Nephron progenitor cell (in vitro differentiated cells): ENCODE measurements at places on chromosomes 2 and 18.

- DNase-seq, result no peak
Observed at GRCh38 chr2:218964041-218964771, 4.7 kb downstream of the CDK5R2 start.

DNA sequence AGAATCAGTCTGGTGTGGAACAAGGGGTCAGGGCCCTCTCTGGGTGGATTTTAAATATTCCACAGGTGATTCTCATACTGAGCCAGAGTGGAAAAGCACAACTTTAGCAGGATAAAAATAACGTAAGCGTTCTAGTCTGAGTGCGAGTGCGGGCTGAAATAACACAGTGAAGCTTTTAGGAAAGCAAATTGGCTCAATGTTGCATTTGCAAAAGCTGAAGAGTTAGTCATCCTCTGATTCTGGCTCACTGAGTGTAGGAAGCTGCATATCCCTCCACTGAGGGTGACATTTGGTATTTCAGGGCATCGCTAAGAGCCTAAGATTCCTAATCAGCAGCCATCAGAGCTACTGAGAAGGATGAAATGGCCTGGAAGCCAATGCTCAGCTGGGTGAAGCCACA is 134.7 kb downstream of the RIF1 start:
- DNase-seq, result no peak

DNA sequence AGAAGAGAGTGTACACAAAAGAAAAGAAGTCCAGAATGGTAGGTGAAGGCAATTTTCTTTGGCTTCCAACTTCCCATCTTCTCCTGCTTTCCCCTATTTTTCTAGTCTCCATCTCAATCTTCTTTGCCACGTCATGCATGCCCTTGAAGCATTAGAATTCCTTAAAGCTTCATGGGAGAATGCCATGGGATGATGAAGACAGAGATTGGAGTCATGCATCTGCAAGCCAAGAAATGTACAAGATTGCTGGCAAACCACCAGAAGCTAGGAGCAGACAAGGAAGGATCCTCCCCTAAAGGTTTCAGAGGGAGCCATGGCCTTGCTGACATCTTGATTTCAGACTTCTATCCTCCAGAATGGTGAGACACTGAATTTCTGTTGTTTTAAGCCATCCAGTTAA is 305.9 kb downstream of the HRH4 start:
- DNase-seq, result no peak

DNA sequence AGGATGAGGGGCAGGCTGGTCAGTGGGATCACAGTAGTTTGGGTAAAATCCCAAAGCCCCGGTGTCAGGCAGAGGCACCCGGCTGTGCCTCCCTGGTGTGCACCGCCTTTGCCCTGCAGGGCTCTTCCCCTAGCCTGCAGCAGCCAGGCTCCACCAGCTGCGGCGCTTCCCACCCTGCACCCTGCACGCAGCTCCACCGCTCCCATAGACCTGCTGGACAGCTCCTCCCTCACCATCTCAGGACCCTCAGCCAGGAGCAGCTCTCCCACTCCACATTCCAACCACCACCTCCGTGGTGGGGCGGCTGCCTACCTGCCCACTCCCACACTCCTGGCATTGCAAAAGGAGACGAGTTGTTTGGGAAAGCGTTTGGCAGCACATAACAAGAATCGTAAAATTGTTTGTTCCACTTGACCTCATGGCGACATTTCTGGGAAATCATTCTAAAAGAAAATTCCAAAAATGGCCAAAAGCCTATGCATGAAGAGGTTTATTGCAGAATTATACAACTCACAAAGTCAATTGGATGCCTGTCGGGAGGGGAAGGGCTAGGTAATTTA is 287.4 kb upstream of the HDAC4 start:
- DNase-seq, result peak; percentile 21

DNA sequence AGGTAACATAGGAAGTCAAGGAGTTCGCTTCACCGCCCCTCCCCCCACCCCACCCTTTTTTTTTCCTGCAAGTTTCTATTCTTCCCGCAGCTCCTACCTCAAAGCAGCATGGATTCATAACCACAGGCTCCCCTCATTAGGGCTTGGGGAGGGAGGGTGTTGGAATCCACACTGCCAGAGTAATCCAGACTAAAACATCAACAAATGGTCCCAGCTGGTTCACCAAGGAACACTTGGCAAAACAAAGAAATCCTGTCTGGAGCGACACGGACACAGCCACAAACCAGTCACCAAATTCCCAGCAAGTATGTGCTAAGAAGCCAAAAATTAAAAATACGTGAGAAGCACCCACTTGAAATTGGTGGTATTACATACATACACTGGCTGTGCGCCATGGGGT is 106.9 kb upstream of the PPP1CB start:
- DNase-seq, result no peak

- no peak for DNase-seq
Observed at GRCh38 chr2:25585189-25585588, 88.2 kb downstream of the DTNB start.

- DNase-seq, result no peak
Observed at GRCh38 chr18:53603276-53603675, 621.2 kb downstream of the MBD2 start.

DNA sequence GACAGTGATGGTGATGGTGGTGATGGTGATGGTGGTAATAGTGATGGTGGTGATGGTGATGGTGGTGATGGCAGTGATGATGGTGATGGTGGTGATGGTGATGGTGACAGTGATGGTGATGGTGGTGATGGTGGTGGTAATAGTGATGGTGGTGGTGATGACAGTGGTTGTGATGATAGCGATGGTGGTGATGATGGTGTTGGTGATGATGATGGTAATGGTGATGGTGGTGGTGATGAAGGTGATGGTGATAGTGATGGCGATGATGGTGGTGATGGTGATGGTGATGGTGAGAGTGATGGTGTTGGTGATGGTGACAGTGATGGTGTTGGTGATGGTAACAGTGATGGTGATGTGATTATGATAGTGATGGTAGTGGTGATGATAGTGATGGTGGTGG is 94.3 kb downstream of the ASB1 start:
- DNase-seq, result no peak

- DNase-seq, result no peak
Observed at GRCh38 chr18:652131-652530, 5.3 kb upstream of the TYMS start.

DNA sequence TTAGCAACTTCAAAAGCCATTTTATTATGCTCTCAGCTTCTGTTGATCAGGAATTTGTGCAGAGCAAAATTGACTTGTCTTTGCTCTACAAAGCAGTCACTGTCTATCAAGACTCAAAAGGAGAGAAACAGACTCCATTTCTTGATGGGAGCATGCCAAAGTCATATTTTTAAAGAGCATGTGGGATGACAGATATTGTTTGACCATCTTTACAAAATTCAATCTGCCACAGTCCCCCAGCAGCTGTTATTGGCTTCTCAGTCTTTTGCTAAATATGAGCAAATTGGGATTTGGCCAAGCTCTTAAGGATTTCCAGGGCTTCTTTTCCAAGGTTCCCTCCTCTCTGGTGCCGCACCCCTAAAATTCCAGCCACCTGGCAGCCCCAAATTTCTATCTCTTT is 67.9 kb downstream of the TEX51 start:
- no peak for DNase-seq

DNA sequence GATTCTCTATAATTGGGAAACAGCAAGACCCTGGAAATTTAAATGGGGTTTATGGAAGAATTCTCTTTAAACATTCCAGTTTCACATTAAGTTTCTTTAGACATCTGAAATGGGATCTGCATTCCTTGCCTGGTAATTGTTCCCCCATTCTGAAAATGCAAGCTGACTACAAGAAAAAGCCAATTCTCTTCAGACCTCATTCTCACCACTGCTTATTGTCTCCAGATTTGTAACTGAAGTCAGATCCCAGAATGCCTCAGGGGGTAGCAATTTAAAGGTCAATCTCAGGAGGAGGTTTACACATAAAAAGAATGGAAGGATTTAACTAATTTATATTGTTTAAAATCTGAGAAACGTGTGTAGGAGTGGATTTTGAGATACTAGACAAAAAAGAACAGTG is 41.2 kb downstream of the COL3A1 start:
- no peak for DNase-seq

GRCh38 chr2:101179982-101180381 is 28.8 kb upstream of the TBC1D8 start:
- DNase-seq, result no peak
